Activated T-helper 1 cell treated with anti-CD3 and anti-CD28 coated beads, Interleukin-12 subunit alpha, Interleukin-12 subunit beta, Interleukin-2, Interleukin-4 antibody, amounts not matched to agents 30 ng/mL and 10 ng/mL and 1 ng/mL, durations not matched to agents 14 hours and 24 hours and 36 hours (primary cell): ENCODE measurements at places on chromosomes 3 and 15.
A peak's percentile ranks its signal among the peaks of the same experiment; 100 is the strongest.

GRCh38 chr3:111471831-111472230 is 70.2 kb upstream of the CD96 start:
- no peak for DNase-seq

DNA sequence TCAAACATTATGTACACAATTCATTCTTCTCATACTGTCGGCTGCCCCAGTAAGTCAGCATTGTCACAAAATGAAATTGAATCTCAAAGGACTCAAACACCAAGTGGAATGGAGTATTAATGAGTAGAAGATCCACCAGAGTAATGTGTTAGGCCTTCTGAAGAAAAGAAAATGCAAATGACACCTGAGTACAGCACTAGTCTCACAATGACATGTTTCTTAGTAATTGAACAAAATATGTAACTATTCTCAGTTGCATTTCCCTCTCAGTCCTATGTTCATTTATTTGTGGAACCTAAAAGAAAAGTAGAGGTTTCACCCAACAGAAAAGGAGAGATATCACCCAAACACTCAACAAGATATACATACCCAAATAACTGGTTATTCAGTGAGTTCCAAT is 283.9 kb upstream of the THBS1 start:
- DNase-seq, result no peak

DNA sequence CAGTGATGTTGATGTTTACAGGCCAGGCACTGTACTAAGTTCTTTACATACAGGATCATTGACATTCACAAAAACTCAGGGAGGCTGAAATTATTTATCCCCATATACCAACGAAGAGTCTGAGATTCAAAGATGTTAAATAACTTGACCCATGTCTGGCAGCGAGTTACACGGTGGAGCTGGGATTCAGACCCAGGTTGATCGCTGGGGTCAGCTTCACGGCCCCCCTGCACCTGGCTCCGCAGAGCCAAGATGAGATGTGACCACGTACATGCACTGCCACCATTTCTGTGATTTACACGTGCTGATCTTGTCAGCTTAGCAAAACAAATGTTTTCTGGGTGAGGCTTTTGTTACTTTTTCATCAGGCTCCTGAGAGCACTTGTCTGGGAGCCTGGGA is 109.8 kb downstream of the EEFSEC start:
- DNase-seq, result no peak

- no peak for DNase-seq
Measured at GRCh38 chr15:70509731-70510143, 253.6 kb downstream of the UACA start.

GRCh38 chr15:81492331-81492968 is 118.4 kb upstream of the TMC3 start:
- DNase-seq, result no peak

DNA sequence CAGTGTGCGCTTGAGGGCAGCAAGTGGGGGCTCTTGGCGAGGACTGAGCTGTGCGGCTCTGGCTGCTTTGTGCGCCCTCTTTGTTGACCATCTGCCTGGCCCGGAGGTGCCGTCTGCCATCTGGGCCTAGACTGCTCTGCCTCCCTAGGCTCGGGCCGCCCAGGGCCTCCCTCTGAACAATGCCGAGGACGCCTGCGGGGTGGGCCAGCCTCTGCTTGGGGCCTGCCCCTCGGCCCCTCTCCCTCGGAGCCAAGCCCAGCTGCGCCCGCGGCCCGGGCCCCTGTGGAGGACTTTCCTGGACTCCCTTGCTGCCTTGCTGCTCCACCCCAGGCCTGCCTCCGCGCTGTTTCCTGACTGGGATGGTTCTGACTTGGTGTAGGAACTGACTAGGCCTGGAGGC is 31.9 kb upstream of the SPSB4 start:
- no peak for DNase-seq

- DNase-seq, result peak; percentile 40
Measured at GRCh38 chr3:37967260-37967881, 23.2 kb upstream of the VILL start.

GRCh38 chr3:177832880-177833279 is 635.6 kb upstream of the TBL1XR1 start:
- no peak for DNase-seq

GRCh38 chr3:119401503-119402440 is 61.6 kb downstream of the TMEM39A start:
- DNase-seq, result no peak

- DNase-seq, result no peak
Measured at GRCh38 chr15:81852411-81853149, 193.2 kb downstream of the MEX3B start.

DNA sequence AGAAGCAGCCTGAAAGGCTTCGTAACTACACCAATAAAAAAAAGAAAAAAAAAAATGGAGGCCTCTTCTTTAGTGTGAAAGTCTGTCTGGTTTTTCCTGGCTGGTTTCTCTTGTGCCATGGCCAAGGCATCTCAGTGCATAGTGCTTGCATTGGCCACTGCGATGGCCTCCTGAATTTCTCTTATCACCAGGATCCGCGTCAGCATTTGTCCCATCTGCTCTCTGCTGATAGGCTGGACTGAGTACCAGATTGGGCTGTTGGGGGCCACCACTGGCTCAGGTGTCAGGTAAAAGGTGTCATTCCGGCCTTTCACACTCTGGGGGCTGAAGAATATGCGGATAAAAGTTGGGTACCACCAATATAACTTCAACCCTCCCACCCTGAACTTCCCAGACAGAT is 1.1 kb upstream of the IMPDH2 start:
- DNase-seq, result no peak

DNA sequence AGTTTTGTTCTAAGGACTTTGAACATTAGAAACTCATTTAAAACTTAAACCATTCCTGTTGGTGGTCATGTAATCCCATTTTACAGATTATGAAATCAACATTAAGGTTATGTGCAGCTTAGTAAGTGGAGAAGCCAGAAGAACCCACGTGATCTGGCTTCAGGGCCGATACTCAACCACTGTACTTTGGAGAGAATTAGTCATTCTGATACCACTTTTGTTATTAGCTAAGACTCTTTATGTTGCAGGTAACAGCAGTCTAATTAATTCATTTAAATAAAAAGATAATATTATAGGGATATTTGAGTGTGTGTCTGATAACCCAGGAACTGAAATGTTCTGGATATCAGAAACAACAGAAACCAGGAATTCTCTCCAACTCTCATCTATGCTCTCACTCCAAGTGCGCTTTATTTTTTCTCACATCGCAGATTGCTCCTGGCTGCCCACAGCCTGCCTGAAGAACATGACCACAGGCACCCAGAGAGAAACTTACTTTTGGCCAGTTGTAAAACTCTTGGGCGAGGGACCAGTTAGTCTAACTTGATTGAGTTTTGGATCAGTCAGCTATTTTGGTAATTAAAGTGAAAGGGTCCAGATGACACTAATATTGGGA is 25.2 kb downstream of the UBE2E1 start:
- DNase-seq, result no peak

DNA sequence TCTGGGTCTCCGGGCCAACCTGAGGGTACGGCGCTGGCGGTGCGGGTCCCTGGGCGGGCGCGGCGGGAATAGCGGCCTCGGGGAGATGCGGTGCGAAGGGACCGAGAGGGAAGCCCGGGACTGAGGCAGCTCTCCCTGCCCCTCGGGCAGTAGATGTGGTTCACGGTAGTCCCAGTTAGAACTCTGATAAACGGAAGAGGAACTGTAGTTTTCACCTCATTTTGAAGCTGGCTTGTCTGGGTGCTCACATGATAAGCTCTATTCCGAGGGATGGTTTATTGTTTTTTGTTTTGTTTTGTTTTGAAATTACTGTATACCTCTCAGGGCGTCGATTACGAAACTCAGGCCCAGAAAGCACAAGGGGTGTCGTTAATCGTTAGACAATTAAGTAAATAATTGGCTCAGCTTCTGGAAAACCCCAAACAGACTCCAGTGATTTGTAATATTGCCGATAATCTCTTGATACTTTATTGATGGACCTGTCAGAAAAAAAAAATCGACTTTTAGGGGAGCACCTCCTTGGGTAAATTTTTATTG is 413 bp downstream of the NUSAP1 start:
- DNase-seq, result no peak

GRCh38 chr3:105608623-105609022 is 241.9 kb downstream of the ALCAM start:
- DNase-seq, result no peak

- DNase-seq, result no peak
Measured at GRCh38 chr15:41777421-41777973, 3.2 kb downstream of the MAPKBP1 start.

GRCh38 chr15:80785811-80786354 is 6.7 kb downstream of the CEMIP start:
- no peak for DNase-seq

DNA sequence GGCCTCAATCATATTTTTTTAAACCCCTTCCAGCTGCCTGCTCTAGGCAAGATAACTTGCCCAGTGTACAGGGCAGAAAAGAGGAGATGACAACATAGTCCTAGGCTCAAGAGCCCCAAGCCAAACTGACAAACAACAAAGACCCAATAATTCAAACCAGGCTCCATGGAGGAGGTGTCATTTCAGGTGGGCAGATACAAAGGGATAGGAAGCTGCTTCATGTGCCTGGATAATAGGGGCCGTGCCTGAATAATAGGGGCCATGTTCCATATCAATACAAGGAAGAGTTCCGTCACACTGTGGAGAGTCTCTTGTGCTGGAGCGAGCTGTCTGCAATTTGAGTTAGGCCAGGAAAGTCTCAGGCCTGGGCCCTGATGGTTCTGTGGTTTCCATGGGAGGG is 35.4 kb upstream of the TRIM71 start:
- DNase-seq, result no peak

GRCh38 chr15:90401495-90401894 is 13.5 kb downstream of the IQGAP1 start:
- DNase-seq, result no peak

- no peak for DNase-seq
Measured at GRCh38 chr3:193773266-193774220, 180.5 kb downstream of the OPA1 start.

- DNase-seq, result no peak
Measured at GRCh38 chr3:125019271-125019670, 36.5 kb downstream of the HEG1 start.

DNA sequence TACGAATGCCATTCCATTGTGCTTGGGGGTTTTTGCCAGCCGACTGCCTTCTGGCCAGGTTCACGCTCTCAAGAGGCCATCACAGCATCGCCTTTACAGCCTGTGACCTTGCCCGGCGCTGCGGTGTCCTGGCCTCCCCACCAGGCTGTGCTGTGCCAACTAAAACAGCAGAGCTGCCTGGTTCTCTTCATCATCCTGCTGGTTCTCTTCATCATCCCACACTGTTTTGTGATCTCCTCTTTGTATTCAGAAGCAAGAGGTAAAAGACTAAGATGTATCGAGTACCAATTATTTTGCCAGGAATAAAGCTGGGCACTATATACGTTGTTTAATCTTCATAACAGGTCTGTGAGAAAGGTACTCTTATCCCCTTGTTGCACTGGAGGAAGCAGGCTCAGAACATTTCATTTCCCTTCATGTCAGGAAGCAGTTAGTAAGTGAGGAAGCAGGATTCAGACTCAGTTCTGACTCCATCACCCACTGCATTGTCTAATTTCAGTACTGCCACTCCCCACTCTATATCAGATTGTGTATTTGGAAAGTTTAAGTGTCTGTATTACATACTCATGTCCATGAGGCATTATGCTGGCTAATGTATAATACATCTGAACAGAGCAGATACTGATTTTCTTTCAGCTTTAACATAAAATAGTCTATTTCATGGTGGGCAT is 92.7 kb downstream of the LRRC28 start:
- DNase-seq, result peak; percentile 4

DNA sequence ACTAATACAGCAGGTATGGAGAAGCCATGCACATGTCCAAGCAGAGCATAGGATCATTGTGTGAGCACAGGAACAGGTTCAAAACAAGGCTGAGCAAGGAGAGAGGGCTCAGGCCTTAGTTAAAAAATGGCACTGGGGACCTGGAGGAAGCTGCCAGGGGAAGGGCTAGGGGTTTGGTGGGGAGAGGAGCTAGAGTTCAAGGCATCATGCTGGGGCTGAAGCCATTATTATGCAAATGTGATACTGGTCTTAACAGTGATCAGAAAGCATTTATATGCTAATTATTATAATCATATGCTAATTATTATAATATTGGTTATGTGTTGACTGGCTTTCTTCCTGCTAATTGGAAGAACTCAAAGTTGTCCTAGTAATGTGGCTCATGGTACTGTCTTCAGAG is 546.0 kb upstream of the CFAP20DC start:
- DNase-seq, result no peak

GRCh38 chr15:70504988-70505387 is 258.4 kb downstream of the UACA start:
- no peak for DNase-seq

DNA sequence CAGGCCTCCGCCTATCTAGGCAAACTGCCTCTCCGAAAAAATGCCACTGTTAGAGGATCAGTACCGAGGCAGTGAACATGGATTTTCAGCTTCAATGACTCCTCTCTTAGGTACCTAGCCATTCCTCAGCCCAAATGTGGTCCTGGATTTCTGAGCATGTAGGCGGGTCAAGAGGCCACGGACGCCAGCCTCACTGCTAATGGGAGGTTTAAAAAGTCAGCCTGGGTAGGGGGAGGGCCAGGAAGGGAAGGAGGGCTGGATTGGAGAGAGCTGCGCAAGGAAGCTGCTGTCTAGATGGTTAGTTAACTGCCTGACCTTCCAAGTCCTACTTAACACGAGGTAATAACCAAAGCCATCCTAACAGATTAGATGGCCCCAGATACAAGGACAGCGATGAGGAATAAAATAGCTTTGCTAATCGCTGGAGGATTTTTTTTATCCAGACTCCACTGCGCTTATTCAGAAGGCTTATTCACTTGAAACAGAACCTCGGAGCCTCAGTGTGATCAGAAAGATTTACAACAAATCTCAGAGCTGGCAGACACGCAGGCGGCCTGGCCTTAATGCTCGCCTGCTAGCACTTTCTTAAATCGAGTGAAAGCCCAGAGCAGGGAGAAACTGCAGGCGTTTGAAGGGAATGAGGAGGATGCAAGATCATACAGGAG is 34.3 kb downstream of the TLE3 start:
- no peak for DNase-seq

DNA sequence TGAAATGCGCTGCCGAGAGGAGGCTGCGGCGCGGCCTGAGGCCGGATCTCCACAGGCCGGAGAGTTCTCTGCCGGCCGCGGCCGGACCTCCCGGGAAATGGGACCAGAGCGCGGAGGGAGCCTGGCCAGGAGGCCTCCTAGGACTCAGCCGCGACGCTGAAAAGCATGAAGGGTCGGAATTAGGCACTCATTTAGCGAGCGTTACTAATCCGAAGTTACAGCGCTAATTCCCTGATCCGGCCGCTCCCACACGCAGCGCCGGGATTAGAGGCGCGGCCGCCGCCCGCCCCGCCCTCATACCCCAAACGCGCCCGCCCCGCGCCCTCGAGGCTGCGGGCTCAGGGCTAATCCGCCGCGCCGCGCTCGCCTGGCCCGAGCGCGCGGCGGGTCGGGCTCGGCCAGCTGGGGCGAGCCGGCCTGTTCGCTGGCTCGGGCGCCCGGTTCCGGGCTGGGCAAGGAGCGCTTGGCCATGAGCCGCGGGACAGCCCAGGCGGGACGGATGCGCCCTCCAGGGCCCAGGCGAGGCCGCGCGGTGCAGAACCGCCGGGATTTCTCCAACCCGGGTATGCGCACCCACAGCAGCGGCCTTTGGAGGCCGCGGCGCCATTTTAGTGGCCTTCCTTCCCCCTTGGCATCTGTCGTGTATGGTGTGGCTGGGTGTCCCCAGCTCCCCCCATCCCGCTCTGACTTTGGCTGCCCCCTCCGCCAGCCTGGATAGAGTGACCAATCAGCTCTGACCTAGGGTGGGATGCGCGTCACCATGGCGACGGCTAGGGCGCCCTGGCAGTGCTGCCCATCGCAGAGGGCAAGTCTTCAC is 36.8 kb upstream of the POLG start:
- no peak for DNase-seq
